GM19239 (cell line): ENCODE measurements at places on chromosomes 7 and 10.

DNA sequence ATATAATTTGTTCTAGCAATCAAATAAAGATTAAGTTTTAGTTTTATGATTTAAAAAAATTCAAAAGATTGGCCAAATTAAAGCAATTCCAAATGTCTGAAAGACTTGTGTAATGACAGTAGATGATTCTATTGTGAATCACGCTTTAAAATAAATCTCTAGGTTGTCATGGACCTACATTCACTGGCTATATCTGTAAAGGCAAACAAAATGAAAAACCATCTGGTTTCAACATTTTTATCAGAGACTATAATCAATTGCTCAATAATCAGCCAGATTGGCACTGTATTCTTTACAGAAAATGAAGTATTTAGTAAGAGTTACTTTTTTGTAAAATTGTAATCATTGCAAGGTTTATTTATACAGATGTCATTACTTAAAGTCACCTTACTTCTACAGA is 60.7 kb downstream of the DGKB start:
- DNase-seq, result no peak

GRCh38 chr10:15491856-15492642 is 121.0 kb upstream of the FAM171A1 start:
- DNase-seq, result no peak

- no peak for DNase-seq
Observed at GRCh38 chr10:131849591-131850382, 51.0 kb upstream of the PPP2R2D start.

DNA sequence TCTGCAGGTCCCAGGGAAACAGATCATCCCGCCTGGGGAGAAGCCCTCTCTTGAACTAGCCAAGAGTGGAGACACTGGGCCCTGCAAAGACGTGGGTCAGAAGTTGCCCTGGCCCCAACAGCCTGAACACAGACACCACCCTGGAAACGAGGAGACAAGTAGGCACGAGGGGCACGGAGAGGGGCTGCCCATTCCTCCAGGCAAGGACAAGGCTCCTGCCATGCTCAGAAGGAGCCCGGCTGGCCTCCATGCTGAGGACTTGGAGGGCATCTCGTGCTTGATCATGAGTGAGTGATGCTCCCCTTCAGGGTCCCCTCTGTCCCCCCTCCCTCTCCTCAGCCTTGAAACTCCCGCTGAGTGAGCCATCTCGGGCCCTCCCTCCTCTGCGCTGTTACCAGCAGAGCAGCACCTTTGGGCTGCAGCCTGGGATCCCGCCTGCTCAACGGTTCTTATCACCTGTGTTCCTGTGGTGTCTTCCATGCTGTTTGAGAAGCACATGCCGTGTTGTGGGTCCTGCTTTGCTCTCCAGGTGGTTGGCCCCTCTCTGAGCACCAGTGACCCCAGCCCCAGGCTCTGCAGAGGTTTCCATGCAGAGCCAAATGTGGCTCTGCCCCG is 544.3 kb downstream of the TCERG1L start:
- DNase-seq, result no peak

DNA sequence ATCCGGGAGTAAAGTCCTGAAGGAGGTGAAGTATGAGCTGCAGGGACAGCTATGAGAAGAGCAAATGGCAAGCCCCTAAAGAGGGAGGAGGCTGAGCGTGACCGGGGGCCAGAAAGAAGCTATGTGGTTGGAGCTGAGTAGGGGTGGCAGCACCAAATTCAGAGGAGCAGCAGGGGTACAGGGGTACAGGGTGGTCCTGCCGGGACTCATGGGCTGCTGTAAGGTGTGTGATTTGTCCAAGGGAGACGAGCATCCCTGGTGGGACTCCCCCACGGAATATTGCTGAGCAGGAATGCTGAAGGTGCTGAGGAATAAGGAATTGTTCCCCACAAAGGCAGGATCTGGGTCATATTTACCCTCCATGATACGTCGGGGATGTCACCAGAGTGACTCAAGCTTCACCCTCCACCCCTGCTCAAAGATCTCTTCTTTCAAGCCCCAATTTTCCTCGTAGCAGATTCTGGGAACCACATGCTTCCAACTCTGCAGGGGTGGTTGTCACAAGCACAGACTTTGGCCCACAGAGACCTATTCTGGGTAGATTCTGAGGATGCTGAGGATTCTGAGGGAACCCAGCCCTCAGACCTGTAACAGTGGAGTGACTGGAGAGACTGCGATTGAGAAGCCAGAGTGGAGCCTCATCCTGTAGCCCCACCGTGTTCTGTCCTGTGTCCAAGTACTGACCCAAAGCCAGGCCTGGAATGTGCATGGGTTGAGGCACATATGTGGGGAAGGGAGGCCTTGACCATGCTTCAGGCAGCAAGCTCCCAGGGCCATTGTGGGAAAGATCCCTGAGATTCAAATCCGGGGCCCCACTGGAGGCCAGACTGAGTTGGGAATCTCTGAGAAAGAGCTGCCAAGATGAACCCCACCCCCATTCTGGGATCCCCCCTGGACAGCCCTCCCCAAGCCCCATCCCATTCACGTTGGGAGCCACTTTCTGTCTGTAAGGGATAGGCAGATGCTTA is 4.2 kb downstream of the SFTPD start:
- no peak for DNase-seq

DNA sequence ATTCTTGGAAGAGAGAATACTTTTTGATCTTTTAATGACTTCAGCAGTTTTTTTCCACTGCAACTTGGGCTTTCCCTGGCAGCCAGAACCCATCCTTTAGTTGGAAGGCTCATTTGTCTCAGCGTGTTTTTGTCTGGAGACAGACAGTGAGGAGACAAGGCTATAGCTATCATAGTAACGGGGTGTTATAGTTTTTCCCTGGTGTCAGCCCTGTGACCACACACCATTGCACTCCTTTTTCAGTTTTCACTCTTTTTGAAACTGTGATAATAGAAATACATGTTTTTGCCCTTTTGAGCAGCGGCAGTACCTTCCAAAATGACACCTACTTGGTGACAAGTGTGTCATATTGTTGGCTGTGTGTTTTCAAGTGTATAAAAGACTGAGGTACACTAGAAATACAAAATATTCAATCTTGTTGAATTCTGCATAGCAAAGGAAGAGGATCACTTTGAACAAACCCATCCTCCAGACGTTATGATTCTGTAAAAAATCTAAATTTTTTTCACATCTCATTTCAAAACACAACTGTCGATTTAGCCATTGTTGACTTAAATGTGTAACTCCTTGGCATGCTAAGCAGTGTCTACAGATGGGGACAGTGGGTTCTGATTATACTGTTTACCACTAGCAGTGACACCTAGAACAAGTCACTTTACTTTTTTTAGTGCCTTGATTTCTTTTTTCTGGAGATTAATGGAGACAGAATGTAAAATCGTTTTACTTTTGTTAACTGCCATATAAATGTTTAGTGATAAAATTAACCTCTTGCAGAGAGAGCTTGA is 130.1 kb downstream of the EXOC4 start:
- DNase-seq, result no peak

- no peak for DNase-seq
Observed at GRCh38 chr7:127629268-127629854, 11.4 kb upstream of the PAX4 start.

GRCh38 chr10:102433619-102434046 is 1.3 kb upstream of the CUEDC2 start:
- no peak for DNase-seq

- DNase-seq, result peak; percentile 64
Observed at GRCh38 chr10:90857635-90858460, at the start of gene HTR7. Gene HTR7 (minus strand): TSS chr10:90858039. CDS start chr10:90857671, 368 bp downstream.

DNA sequence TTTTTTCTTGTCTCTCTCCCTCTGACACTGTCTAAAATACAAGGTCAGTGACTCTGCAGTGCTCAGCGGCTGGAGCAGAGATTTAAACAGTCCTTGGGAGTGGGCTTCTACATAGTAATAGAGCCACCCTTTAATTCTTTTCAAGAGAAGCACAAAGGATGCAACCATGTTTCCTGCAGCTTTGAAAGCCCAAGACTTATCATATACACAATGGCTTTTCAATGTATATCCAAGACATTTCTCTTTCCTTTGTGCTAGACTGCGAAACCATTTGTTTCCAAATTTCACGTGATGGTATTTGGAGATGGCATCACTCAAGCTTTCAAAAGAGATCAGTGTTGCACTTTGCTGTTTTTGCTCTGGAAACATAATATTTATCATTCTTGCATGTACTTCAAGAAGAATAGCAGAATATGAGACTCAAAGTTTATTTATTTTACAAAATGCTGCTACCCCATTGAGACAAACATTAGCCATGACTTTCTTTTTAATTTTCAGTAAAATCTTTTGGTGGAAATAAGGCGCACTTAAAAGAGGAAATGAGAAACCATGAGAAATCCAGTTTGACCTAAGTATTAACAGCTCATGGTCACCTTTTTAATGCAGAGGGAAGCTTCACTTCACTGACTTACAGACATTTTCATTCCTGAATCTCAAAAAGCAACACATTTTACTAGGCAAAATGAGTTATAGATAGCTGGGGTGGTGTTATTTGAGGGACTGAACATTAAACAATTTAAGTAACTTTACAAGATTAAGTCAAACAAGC is 76.6 kb downstream of the SEMA3C start:
- no peak for DNase-seq

DNA sequence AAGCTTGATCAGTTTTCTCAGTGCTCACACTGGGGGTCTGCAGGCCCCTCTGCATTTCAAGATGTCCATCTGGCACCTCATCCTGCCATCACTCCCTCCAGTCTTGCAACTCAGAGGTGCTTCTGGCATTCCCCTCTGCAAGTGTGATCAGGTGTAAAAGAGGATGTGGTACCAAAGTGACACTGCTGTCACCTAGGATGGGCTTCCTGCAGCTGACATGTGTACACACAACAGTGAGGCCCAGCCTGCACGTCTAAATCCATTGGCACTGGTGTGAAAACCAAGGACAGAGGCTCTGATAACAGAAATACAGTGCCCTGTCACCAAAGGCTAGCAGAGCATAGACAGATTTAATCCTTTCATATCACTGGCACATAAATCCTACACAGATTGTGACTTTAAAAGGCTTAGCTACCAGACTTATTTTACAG is 162.5 kb upstream of the CELF2 start:
- DNase-seq, result no peak

- DNase-seq, result no peak
Observed at GRCh38 chr7:38283107-38283506, 9.7 kb upstream of the TARP start.

- DNase-seq, result no peak
Observed at GRCh38 chr7:41633690-41634089, 69.2 kb downstream of the INHBA start.
